Fibroblast of upper back skin (primary cell): ENCODE measurements at places on chromosomes 2 and 18.

DNA sequence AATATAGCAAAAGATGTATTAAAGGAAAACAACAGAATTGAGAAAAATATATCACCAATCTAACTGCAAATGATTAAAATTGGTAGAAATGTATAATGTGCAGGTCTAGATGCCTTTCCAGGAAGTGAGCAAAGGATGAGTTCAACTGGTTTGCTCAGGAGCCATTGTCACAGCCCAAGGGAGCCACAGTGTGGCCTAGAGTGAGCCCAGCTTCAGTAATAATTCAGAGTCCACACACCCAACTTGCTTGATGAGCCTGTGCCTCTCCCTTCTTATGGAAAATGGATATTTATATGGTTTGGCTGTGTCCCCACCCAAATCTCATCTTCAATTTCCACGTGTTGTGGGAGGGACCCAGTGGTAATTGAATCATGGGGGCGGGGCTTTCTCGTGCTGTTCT lies 92.2 kb upstream of the ASAP2 start:
- DNase-seq = no peak

DNA sequence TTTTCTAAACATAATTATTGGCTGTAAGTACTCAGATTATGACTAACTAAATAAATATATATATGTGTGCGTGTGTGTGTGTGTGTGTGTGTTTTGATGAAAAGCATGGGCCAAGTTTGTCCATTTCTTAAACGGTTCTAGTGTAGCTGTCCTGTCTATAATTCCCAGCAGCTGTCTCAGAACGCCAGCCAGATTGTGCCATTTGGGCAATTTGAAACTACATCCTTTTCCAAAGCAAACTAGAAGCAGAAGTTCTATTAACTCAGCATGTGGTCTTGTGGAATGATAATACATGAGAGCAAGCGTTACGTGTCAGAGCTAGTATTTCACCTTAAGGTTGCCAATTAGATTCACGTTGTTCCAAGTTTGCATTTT lies 1.7 kb downstream of the ARHGAP28 start:
- DNase-seq = peak; percentile 89

DNA sequence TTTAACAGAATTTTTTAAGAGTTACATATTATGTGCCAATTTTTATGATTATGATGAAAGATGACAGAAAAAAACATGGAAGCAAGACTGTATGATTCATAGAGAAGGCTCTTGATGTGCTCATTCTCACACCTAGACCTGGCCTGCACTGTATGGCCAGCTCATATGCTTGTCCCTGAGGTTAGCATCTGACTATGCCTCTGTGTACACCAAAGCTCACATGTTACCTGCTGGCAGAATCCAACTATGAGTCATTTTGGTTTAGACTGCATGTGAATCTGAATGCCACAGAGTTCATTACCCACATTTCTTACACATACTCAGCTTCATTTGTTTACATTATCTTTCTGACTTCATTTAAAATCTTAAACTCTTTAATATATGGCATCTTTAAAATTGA lies 139.0 kb downstream of the DSC3 start:
- peak; percentile 46 for DNase-seq

GRCh38 chr2:201950606-201951005 lies 83.0 kb upstream of the FZD7 start:
- peak; percentile 41 for DNase-seq

- DNase-seq = no peak
Observed at GRCh38 chr2:134722728-134723127, 3.9 kb upstream of the TMEM163 start.

DNA sequence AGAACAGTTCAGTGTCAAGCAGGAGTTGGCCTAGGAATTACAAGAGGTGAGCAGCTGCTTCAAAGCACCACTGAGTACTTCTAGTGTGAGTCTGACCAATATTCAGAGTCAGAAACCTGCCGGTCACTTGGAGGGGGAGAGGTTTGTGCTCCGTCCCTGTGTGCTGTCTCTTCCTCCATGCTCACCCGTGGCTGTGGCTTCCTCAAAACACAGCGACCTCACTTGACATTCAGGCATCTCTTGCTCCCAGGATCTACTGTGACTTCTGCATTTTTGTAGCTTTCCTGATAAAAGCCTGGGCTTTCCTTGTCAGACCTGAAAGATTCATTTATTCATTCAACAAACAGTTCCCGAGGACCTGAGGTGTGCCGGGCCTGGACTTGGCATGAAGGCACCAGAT lies 32.9 kb downstream of the TPRKB start:
- DNase-seq = no peak

DNA sequence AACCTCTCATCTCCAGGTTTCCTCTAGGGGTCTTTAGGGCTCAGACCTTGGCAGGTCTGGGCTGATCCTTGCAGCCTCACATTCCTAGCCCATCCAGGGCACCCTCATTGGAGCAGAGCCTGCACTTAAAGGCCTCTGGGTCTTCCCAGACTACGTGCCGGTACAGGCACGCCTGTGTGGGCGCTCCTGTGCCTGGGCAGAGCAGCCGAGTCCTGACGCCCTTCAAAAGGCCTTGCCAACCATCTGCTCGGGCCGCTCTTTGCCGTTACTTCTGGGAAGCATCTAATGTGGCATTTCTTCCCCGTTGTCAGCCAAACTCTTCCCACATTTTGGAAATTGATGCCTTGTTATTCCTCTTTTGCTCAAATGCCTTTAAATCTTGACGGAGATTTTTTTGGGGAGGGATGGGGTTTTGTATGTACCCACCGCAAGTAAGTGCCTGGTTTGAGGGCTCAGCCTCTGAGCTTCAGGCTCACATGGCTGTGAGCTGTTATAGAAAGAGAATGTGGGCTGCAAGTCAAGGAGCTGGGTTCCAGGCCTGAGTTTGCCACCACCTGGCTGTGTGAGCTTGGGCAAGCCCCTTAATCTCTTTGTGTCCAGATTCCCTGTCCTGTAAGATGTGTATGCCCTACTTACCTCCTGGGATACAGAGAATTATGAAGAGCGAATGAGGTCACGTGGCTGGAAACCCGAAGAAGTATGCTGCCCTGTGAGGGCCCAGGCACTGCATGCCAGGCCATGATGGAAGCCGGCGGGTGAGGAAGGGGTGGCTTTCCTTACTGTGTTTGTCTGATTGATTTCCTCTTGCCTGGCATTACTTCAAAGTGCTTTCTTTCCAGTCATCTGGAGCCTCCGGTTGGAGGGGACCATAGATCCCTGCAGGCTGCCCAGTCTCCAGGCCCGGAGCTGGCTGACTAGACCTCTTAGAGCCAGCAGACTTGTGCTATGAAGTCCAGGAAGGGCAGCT lies 20.6 kb downstream of the EHD3 start:
- no peak for DNase-seq

DNA sequence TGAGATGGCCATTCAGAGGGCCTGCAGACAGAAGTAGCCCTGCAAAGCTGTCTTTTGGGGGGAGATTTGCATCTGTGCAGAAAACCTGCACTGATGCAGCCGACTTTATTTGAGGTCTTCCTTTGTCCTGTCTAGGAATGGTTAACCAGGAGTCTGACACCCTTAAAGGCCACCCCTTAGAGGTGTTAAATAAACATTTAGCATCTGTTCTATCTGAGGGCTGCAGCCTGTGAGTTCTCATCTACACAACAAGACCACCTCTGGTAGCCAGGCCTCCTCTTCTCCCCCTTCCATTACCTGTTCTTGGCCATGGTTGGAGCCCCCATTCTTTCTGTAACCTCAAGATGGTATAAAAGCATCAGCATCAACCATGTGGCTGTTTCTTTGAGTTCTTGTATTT lies 214.4 kb upstream of the HS6ST1 start:
- no peak for DNase-seq

DNA sequence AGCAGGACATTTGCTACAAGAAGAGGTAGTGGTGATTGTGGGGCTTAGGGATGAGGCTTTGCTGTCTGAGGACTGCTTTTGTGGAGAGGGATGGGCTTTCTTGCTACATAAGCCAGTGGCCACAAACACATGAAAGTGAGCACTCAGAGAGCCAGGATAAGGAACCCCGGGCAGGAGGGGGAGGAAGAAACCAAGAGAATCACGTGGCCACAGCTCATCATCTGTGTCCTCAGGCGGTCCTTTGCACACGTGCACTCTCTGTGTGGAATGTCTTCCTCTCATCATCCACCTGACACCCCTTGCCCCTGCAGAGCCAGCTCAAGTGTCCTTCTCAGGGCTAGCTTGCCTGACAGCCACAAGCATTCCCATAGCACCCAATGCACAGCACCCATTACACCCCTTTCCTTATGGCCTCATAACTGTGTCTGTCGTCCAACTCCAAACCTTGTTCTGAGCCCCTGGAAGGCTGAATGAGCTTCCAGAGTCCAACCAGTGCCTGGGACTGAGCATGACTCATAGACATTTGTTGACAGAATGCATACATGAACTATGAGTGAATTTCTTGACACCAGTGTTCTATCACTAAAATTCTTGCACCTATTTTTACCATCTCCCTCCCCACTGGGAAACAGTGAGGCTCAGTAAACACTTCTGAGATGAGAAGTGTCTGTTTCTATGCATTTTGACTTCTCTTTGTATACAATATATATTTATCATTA lies 398.3 kb downstream of the ALK start:
- peak; percentile 75 for DNase-seq

DNA sequence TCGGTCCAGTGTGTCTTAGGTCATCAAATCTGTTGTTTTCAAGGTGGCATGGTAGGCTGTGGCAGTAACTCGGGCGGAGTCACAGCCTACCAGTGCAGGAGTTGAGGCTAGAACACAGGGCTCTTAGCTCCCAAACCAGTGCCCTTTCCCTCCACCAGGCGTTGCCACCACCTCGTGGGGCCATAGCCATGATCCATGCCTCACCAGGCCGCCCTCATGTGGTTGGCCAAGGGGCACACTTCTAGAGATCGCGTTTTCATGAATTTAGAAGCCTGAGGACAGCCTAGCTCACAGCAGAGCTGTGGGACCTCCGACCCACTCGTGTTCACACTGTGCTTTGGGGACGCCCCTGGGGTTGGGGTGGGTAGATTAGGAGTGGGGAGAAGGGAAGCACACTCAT lies 10.6 kb downstream of the SEC11C start:
- DNase-seq = no peak

GRCh38 chr18:72727038-72727655 lies 140.6 kb downstream of the NETO1 start:
- DNase-seq = no peak

DNA sequence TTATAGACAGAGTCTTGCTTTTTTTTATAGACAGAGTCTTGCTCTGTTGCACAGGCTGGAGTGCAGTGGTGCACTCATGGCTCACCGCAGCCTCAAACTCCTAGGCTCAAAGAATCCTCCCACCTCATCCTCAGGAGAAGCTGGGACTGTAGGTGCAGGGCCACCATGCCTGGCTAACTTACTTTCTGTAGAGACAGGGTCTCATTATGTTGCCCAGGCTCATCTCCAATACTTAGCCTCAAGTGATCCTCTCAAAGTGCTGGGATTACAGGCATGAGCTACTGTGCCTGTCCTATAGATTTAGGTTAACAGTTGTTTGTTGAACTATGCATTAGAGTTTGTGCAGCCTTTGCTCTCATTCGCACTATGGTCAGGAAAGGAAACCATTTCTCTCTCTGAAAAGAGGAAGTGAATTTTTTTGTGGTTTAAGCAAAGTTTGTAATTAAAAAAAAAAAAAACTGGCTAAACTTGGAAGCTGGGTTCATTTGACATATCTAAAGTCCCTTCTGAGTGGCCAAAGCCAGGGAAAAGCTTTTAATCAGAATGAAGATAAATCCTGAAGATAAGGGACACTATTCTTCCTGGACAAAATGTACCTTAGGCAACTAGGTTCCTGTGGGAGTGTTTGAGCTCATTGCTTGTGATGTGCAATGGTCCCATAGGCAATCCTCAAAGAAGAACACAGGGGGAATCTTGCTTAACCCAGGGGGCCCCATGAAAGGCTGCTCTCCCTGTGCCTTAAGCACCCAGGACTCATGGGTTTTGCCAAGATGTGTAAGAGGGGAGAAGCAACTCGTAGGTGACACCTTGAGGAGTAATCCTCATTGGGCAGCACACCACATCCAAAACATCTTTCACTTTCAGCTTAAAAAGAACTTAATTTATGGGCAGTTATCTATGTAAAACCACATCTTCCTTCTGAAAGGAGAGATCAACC lies 201.7 kb downstream of the MREG start:
- no peak for DNase-seq

DNA sequence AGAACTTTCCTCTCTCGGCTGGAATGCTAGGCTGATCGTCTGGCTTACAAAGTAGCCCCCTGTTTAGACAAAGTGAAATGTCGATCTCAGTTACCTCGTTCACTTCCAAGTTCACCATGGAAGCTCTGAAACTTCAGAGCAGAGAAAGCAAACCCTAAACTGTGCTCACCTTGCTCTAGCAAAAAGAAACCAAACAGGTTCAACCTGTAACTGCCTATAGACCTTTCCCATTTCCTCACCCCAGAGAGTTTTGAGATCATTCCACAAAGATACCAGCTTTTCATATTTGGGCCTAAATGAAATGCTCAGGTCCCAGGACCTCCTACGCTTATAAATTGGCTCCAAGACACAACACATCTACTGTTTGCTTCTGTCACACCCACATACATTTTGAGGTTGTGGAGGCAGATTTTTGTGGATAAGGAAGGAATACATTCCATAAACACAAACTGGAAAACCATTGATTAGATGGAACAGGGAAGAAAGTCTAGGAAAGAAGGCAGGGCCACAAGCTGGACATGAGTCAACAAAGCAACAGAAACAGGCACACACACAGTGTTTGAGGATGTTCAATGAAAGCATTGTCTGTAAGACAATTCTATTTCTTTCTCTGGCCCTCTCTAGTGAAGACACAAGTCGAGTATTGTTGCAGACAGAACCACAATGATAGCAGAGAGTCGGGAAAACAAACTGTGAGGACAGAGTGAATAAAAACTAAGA lies 52.8 kb upstream of the TGIF1 start:
- no peak for DNase-seq

- no peak for DNase-seq
Observed at GRCh38 chr2:29335396-29335795, 220.2 kb downstream of the CLIP4 start.

DNA sequence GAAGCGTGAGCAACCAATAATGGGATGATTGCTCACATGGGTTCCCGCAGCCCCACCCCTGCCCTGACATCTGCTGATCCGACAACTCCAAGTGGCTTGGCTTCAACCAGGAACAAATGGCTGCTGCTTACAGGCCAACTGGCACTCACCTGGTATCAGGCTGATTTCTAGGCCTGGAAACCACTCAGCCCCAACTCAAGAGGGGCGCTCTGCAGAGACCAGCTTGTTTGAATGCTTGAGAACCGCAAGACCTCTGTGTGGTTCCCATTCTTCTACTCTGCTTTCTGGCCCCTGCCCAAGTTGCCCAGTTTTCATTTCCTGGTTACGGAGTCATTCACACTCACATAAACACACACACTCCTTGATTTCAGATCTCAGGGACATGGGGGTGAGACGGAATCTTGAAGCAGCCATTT lies 52.0 kb downstream of the TNP1 start:
- peak; percentile 68 for DNase-seq

DNA sequence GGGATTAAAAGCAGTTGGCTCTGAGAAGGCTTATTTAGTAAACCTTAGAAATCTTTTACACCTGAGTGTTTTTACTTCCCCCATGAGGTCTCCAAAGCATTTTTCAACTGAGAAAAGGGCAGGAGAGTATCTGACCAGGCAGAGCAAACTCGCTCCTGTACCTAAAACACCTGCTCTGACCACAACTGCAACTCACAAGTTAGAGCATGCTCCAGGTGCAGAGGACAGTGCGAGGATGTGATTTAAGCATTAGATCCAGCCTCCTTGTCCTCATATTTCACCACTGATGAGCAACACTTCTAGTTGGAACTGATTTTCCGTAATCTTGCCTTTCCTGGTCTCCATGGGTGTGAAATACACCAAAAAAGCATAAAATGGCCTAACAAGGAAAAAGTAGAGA lies 34.5 kb upstream of the TBC1D8 start:
- no peak for DNase-seq

GRCh38 chr2:239898292-239898925 lies 126.7 kb downstream of the NDUFA10 start:
- no peak for DNase-seq
